AG09309 (cell line): ENCODE measurements at places on chromosomes 12 and 14.

GRCh38 chr12:108369736-108370396, 30.8 kb upstream of the CMKLR1 start:
- no peak for DNase-seq

GRCh38 chr12:78096909-78097597, 266.4 kb downstream of the NAV3 start:
- DNase-seq, result no peak

DNA sequence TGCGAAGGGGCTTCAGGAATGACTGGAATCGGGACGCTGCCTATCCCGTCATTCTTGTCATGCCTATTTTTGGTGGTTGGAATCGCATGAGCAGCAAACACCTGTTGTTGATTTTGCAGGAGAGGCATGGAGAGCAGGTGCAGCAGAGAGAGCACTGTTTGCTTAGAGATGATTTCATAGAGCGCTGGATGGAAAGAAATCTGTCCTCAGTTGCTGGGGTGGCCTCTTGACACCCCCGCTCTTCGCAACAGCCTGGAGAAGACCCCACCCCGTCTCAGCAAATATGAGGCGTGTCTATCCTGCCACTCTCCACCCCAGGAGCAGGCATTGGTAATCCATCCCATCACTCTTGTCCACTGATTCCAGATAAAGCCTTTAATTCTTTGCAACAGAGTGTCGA, 19.3 kb upstream of the NCOR2 start:
- DNase-seq, result no peak

DNA sequence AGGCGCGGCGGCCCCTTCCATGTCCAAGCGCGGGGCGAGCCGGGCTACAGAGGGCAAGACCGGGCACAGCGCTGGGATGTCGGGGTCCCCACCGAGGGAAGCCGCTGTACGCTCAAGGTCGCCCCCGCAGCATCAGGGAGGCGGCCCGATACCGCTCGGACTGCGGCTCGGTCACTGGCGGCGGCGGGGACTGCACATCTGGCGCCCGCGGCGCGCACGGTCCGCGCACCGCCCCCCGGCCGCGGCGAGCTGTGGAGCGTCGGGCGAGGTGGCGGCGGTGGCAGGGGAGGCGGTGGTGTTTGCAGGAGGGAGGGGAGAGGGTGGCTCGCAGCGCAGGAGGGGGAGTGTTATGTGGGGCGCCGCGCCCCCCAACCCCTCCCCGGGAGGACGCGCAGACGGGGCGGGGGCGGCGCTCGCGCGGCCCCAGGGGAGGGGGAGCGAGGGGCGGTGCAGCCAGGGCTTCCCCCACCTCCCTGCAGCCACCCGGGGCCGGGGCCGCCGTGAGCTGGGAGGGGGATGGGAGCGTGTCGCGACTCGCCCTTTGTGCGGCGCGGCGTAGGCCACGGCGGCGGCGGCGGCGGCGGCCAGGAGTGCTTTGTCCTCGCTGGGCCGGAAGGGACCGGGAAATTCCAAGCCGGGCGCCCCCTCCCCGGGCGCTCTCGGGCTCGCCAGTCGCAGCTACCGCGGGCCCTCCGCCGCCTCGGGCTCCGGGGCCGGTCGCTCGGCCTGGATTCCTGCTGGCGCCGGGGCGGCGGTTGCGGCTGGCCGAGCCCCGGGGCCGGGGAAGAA, at the start of gene NUAK1:
Gene NUAK1 (minus strand): TSS at position 322 of the 789 bp plus-strand sequence. CDS start 301 bp downstream, at position 21.
- no peak for DNase-seq

DNA sequence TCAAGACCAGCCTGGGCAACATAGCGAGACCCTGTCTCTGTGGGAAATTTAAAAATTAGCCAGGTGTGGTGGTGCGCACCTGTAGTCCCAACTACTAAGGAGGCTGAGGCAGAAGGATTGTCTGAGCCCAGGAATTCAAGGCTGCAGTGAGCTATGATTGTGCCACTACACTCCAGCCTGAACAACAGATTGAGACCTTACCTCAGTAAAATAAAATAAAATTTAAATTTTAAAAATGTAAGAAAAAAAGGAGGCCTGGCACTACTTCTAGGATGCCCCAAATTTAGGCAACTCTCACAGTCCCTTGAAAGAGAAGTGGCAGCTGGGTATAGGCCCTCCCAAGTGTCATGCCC, 918 bp upstream of the INHBE start:
- DNase-seq, result no peak

- DNase-seq, result no peak
Measured at GRCh38 chr12:67647799-67648520, 585 bp upstream of the DYRK2 start.

DNA sequence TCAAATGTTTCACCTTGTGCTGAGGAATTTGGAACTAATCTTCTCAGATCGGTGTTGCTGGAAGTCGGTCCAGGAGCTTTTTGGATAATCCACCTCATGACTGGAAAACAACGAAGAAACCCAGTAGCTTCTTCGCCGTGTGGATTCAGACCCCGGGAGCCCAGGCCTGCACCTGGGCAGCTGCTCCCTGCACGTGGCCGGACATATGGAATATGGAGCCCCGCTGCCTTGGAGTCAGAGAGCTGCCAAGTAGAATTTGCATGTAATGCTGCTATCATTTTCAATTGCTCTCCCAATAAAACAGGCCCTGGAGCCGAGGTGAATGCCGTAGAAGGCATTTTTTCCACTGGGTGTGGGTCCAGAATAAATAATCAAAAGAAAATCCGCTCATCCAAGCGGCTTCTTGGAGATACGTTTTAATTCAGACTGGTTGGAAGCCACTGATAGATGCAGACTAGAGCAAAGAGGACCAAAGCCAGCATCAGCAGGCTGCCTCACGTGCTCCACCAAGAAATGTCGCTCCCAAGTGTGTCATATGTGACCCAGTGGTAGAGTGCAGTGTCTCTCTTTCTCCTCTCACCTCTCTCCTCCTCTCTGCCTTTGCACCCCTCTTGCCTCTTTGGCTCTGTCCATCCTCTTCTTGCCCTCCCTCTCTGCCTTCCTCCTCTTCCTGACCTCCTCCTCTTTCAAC, 115.3 kb downstream of the ZNF664 start:
- no peak for DNase-seq

- no peak for DNase-seq
Measured at GRCh38 chr12:105348142-105348541, 17.7 kb downstream of the C12orf75 start.

DNA sequence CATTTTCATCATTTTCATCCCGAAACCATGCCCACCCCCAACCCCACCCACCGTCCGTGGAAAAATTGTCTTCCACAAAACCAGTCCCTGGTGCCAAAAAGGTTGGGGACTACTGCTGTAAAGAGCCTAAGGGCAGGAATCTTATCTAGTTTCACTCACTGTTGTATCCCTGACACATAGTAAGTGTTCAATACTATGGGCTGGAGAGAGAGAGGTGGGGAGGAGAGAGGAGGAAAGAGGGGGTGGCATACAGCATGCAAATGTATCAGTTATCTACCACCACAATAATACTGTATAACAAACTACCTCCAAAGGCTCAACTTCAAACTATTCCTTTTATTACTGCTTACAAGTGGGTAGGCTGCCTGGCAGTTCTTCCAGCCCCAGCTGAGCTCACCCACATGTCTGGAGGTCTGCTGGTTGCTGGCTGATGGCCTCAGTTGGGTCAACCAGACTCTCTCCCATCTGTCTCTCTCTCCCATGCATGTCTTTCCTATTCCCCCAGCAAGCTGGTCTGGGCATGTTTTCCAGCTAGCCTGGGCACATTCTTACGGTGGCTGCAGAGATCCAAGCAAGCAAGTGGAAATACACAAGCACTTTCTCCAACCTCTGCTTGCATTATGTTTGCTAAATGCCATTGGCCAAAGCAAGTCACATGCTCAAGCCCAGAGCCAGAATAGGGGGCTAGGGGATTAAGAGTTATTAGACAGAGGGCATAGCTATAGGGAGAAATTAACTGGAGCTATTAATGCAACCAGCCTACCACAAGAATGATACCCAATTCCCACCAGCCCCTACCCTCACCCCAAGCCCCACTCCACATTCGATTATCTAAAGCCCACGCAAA, 31.6 kb upstream of the FICD start:
- no peak for DNase-seq

- no peak for DNase-seq
Measured at GRCh38 chr12:92070054-92070863, 75.4 kb downstream of the BTG1 start.

- DNase-seq, result no peak
Measured at GRCh38 chr12:1375323-1375722, 219.1 kb downstream of the FBXL14 start.

- peak; percentile 79 for DNase-seq
Measured at GRCh38 chr14:24179961-24180796, 8.3 kb downstream of the REC8 start.

DNA sequence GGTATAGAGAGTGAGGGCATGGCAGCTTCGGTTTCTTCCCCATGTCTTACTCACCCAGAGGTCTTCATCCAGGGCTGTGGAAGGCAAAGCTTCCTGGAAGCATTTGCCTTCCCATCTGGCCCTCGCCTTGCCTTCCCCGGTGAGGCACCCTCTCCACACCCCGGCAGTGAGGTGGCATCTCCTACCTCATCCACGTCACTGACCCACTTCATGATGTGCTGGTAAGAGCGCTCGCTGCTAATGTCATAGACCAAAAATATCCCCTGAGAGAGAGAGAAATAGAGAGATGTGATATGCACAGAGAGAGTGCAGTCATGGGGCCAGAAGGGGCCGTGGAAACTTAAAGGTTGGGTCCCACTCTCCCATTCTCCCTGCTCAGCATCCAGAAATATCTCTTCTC, 8.3 kb upstream of the GPX2 start:
- DNase-seq, result no peak
